ENCODE measurements at places on chromosomes 2 and 18.

GRCh38 chr2:144496977-144497598 lies 22.8 kb downstream of the ZEB2 start:
- DNase-seq, result no peak

DNA sequence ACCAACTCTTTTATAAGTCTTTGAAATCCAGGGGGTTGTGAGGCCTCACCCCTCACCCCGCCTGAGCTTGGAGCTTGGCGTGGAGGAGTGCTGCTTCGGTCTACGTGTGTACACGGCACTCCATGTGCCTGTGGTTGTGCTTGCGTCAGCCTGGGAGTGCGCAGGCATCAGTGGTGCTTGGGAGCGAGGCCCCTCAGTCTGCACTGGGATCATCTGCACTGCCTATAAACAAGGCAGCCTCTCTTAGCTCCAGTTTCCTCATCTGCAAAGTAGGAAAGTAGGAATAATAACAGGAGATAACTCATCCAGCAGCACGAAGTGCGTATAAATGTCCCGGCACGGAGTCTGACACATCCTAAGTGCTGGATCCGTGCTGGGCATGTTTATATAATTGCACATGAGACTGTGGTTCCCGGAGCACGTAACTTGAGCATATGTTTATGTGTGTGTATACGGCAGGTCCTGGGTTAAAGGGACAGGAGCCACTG lies 1.2 kb downstream of the GYPC start:
- peak; percentile 71 for DNase-seq

GRCh38 chr2:109144271-109144670 lies 15.3 kb downstream of the SH3RF3 start:
- no peak for DNase-seq

GRCh38 chr2:136439064-136439676 lies 321.2 kb upstream of the CXCR4 start:
- no peak for DNase-seq

DNA sequence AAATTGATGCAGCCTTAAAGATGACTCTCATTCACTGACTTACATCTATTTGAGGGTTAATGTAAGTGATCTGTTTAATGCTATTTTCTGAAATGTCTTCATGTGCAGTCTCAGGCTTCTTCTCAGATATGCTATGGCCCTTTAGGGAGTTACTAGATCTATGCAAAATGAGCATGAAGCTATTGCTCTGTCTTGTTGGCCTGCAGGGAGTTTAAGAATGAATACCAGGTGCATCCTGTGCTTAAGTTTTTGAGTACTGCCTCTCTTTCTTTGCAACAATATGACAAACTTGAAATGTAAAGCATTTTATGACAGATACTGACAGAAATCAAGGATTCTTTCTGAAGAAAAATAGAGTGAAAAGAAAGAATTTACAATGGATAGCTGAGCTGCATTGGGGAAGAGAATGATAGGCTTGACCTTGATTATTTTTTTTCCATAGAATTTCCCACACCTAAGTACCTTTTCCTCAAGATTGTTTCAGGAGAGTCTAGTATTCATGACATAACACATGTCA lies 1058.3 kb upstream of the TMEFF2 start:
- DNase-seq, result no peak

- no peak for DNase-seq
Observed at GRCh38 chr2:198116756-198117155, 312.4 kb downstream of the PLCL1 start.

- DNase-seq, result no peak
Observed at GRCh38 chr18:25503567-25504081, 151.7 kb upstream of the ZNF521 start.

DNA sequence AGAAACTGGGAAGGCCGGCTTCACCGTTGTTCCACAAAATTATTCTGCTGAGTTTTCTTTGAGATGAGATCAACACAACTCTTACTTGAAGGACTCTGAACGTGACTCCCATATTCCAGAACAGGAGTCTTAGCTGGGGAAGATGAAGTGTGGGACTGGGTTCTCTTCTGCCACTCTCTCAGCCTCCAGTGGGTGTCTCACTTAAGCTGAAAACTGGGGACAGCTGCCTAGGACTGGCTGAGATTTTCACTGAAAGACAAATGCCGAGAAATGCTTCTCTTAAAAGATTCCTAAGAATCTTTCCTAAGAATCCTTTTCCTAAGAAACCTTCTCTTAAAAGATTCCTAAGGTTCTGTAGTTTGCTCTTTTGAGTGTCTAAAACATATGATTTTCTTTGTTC lies 156.6 kb upstream of the LHCGR start:
- DNase-seq, result no peak

GRCh38 chr2:37599688-37600525 lies 71.5 kb downstream of the CDC42EP3 start:
- DNase-seq, result no peak

DNA sequence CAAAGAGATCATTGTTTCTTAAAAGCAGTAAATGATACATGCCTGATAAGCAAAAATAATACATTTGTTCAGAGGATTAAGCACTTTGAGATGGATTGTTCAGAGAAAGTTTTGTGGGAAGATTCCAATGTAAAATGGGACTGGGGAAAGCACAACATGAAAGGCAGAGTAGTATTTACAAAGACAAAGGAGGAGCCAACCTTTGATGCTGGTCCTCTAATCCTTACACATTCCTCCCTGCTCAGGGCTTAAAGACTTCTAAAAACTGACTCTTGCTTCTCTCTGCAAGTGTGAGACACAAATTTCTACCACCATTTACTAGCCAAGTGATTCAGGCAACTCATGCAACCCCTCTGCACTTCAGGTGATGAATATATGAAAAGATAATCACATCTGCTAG lies 47.2 kb upstream of the REG3G start:
- no peak for DNase-seq
